ENCODE measurements at places on chromosomes 11 and 22.

DNA sequence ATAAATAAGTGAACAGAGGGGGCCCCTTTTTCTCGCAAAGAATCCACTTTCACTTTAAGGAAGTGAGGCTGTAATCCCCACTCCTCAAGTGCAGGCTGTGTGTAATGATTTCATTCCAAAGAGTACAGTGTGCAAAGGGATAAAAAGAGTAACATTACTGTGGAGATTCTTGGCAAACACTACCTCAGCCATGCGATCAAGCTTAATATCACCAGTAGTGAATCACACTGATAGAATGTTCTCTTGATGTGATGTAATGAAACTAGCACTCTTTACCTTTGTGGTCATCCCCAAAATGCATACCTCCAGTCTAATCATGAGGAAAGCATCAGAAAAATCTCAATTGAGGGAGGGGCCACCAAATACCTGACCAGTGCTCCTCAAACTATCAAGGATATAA, 246.1 kb upstream of the CHORDC1 start:
- peak; percentile 54 for DNase-seq

- no peak for DNase-seq
Measured at GRCh38 chr11:116171271-116172140, 601.3 kb downstream of the BUD13 start.

DNA sequence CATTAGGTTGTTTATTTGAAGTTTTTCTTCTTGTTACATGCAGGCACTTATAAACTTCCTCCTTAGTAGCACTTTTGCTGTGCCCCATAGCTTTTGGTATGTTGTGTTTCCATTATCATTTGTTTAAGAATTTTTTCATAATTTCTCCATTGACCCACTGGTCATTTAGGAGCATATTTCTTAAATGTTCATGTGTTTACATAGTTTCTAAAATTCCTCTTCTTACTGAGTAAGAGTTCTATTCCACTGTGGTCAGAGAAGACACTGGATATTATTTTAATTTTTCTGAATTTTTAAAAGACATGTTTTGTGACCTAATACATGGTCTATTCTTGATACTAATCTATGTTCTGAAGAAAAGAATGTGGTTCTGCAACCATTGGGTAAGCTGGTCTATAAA, 333.0 kb downstream of the DDX10 start:
- DNase-seq, result no peak

- no peak for DNase-seq
Measured at GRCh38 chr11:106131998-106132397, 54.5 kb downstream of the AASDHPPT start.

DNA sequence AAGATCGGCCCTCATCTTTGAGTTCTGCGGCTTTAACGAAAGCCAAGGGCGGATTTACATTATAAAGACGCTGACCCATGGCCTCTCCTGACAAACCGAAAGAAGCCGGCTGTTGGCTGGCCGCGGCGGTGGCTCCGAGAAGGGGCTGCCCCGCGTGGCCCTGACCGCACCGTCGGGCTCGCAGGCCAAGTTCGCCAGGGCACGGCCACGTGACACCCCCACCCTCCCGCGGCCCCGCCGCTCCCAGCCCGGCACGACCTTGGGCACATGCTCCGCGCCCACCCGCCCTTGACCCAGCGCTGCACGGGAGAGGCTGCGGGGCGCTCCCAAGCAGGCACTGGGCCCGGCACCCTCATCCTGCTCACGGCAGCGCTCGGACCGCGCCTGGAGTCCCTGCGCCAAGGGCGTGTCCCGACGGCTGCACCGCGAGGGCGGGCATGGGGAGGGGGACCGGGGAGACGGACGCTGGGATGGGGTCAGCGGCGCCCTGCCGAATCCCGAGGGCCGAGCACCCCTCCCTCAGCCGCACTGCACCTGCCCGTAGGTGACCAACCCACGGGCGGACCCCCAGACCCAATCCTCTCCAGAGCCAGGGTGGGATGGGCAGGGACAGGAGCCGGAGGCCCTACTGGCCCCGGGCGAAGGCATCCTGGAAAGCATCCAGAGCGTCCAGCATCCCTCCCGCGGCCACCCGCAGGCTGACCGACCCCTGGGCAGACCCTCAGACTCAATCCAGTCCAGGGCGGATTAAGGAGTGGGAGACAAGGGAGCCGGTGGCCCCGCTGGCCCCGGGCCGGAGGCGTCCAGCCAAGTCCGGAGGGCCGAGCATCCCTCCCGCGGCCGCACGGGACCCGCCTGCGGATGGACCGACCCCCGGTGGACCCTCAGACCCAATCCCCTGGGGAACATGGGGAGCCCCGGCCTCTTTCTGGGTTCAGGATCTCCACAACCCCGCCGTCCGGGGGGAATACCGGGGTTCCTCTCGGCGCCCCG, 759 bp downstream of the CPT1A start:
- DNase-seq, result no peak

DNA sequence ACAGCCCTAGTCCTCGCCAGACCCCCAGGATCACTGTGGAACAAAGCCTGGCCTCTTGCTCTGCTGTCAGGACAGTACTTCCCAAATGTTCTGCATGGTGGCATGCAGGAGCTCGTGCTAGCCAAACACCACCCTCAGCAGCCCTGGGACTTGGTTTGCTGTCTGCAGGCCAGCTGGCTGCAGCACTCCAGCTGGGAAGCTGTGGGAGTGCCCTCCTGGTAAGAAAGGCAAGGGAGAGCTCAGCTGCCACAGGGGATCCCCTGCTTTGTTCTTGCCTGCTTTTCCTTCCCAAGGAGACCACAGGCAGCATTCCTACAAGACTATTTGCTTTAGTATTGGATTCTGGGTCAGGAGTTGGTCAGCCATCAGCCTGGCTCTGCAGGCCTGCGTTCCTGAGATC, 27.9 kb downstream of the TCIRG1 start:
- no peak for DNase-seq

DNA sequence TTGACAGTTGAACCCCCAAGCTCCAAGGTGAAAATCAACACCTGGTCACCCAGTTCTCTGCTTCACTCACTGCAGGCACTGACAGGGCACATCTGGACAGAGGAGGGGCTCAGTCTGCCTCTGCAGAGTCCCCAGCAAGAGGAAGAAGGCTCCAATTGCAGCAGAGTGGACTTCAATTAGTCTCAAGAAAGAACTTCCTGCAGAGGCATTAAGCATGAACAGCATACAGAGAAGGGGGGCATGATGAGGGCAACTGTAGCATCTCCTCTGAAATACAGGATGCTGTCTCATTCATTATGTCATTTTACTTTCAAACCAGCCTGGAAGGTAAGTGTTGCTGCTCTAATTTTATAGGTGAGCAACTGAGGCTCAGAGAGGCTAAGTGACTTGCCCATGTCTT, 11.1 kb downstream of the GDPD5 start:
- no peak for DNase-seq

DNA sequence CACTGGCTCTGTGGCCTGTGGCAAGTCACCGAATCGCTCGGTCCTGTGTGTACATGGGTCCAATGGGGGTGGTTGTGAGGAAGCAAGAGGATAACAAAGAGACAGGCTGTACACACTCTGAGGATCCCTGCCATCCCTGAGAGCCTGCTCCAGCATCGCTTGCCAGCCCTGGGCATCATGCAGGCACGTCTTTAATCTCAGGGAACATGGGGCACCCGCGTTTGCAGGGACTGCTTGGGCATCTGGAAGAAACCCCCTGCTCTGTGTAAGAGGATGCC, 1.3 kb upstream of the C1QTNF5 start:
- DNase-seq, result no peak

- no peak for DNase-seq
Measured at GRCh38 chr11:72519220-72519881, 85.0 kb upstream of the CLPB start.

- DNase-seq, result no peak
Measured at GRCh38 chr11:69657911-69658625, 17.1 kb downstream of the LTO1 start.

GRCh38 chr22:27564806-27565205, 236.8 kb downstream of the MN1 start:
- no peak for DNase-seq

- no peak for DNase-seq
Measured at GRCh38 chr22:46349681-46350080, 14.2 kb downstream of the TRMU start.

- DNase-seq, result no peak
Measured at GRCh38 chr11:1348796-1349326, 39.4 kb upstream of the TOLLIP start.

DNA sequence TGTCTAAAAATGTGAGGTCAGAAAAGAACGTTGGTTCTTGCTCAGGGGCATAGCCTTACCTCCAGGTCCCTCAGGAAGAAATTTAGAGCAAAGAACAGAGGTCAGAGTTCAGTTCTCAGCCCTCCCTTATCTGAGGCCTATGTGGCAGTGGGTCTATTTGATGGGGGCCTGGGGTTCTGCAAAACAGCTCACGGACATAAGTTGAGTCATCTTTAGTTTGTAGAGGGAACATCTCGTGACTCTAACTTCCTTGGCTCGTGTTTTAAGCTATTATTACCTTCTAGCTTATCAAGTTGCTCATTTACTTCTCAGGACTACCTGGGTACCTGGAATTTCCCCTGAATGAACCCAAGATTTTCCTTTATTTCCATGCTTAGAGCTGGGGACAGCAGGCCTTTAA, 91.3 kb upstream of the AMOTL1 start:
- DNase-seq, result no peak

- DNase-seq, result no peak
Measured at GRCh38 chr11:59187035-59187434, 15.1 kb downstream of the DTX4 start.

DNA sequence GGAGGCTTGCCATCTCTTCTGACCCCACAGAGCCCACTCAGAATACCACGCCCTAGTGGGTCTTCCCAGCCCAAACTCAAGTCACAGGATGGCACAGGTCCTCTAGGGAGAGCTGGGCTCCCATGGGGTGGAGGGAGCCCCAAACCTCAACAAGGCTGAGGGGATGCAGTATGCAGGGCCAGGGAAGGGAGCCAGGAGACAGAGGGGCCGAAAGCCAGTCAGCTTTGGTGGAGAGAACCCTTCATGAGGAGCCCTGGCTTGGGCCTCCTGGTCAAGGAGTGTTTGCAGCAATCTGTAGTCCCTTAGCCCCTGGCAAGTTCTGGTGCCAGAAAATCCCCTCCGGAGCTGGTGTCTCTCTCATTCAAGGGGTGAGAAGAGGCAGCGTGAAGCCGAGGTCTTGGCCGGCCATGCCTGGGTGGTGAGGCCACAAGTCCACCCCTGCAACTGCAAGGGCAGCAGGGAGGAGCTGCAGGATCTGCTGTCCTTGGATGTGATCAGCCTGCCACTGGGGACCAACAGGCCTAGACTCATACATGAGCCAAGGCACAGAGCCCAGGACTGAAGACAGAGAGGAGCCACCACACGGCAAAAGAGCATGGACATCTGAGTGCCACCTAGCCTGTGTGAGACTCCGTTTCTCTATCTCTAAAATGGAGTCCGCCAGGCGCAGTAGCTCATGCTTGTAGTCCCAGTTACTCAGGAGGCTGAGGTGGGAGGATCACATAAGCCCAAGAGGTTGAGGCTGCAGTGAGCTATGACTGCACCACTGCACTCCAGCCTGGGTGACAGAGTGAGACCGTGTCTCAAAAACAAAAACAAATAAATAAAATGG, 24.1 kb downstream of the NEAT1 start:
- no peak for DNase-seq

DNA sequence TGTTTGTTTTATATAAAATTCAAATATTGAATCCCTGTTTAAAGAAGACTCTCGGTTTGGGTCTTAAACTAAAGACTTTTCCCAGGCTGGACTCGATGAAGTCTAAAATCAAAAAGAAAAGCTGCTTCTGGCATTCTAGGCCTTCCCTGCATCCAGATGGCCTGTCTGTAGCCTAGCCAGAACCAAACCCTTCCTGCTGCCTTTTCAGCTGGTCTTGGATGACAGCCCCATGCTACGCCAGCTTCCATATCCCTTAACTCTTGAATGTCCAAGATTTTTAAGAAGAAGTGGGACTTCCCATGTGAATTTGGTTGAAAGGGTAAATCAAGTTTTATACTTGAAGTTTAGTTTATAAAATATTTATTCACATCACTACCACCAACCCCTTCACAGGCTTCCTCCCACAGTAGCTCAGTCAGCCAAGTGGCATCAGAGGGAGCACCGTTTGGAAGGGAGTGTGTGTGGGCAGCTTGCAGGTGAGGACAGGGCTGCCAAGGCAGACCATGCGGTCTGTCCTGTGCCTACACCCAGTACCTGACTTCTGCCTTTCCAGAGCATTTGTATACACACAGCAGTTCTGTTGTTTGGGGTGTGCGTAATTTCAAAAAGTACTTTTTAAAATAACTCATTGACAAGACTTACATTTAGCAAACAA, 18.2 kb upstream of the PSMA1 start:
- DNase-seq, result no peak

GRCh38 chr11:63986932-63987513, 785 bp downstream of the OTUB1 start:
- DNase-seq, result no peak

- DNase-seq, result no peak
Measured at GRCh38 chr11:114182471-114183043, 113.6 kb upstream of the NNMT start.

DNA sequence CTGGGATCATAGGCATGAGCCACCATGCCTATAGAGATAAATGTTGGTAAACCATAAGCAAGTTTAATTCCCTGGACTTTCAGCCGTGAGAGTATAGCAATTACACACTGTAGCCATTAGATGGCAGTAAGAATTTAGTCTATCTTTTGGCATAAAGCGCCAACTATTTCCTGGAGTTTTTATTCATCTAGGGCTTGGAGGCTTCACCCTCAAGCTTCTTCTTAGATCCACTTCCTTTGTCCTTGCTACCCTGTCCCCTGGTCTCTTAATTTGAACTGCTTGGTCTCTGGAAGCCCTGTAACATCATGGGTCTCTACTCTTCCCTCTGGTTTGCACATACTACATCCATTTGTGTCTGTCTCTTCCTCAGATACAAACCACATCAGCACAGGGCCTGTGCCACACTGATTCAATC, 38.2 kb downstream of the OR10A6 start:
- DNase-seq, result no peak

- no peak for DNase-seq
Measured at GRCh38 chr11:38968951-38969350, 2370.9 kb upstream of the RAG2 start.

- DNase-seq, result no peak
Measured at GRCh38 chr11:2166091-2166851, 5.3 kb upstream of the INS start.

DNA sequence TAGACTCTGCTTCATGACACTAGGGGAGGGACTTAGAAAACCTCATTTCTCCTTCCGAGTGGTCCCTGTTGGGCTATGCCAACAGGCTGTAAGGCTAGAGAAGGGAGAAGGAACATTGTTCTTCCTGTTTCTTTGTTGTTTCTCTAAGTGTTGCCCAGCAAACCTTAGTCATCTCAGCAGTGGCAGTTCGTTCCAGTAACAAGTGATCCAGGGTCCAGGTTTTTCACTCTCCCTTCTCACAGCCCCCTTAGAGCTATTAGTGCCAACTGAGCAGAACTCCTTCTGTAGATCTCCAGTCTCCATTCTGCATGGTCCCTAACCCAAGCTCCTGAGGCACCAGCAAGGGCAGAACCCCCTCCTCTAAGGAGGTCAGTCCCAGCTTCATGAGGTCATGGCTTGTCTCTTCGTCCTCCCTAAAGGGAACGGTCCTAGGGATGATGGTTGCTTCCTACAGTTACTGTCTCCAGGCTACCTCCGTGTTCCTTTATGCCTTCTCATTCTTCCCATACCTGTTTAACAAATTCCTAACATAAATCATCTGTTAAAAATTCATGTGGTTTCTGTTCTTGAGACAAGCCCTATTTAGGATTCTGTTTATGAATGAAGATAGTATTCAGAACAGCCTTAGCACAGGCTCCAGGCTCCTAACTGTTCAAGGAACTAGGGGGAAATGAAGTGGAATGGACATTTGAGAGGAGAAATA, 168.6 kb upstream of the UBASH3B start:
- DNase-seq, result no peak
